ENCODE measurements at places on chromosomes 1 and 21.

GRCh38 chr1:88799491-88799890 lies 91.9 kb downstream of the GTF2B start:
- DNase-seq = no peak

DNA sequence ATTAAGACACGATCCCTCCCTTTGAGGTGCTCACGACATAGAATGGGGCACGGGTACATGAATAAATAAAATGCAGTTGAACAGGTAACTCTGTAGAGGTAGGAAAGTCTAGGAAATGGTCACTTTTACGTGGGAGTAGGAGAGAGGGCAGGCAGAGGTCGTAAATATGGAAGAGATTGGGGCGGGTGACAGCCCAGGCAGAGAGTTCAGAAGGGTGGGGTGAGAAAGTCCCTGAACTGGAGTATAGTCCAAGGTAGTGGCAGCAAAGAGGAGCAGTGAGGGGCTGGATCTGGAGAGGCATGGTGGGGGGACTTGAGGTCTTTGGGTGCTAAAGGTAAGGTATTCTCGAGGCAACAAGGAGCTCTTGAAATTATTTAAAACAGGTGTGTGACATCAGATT lies 147.9 kb downstream of the C1orf21 start:
- no peak for DNase-seq

DNA sequence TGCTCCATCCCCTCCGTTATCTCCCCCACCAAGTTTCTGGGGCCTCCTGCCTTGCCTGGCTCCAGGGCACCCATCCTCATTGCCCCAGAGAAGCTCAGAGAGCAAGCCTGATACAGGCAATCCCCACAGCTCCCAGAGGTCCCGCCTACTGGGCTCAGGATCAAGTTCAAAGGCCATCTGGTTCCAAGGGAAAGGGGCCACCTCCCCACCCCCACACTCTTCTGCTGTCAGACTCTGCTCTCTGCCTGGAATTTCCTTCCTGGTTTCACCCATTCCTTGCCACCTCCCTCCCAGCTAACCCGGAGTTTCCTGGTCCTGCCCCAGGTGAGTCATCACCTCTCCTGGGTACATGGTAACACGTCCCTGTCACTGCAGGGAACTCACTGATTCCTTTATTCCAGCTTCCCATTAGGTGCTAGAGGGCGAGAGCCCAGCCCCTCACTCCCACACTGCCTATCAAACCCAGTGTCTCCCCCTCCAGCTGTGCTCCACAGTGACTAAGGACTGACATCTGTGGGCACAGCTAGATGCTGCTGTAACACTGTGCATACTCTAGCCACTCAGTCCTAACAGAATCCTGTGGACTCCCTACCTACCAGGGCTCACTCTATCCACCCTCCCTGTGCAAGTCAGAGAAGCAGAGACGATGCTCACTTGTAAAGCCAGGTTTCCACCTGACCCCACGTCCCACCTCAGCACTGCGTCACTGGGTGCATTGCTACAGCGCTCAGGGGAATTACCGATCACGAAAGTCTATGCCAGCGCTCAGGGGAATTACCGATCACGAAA lies 21.8 kb downstream of the RSPH1 start:
- DNase-seq = no peak

GRCh38 chr1:199698222-199698621 lies 329.3 kb upstream of the NR5A2 start:
- DNase-seq = no peak

DNA sequence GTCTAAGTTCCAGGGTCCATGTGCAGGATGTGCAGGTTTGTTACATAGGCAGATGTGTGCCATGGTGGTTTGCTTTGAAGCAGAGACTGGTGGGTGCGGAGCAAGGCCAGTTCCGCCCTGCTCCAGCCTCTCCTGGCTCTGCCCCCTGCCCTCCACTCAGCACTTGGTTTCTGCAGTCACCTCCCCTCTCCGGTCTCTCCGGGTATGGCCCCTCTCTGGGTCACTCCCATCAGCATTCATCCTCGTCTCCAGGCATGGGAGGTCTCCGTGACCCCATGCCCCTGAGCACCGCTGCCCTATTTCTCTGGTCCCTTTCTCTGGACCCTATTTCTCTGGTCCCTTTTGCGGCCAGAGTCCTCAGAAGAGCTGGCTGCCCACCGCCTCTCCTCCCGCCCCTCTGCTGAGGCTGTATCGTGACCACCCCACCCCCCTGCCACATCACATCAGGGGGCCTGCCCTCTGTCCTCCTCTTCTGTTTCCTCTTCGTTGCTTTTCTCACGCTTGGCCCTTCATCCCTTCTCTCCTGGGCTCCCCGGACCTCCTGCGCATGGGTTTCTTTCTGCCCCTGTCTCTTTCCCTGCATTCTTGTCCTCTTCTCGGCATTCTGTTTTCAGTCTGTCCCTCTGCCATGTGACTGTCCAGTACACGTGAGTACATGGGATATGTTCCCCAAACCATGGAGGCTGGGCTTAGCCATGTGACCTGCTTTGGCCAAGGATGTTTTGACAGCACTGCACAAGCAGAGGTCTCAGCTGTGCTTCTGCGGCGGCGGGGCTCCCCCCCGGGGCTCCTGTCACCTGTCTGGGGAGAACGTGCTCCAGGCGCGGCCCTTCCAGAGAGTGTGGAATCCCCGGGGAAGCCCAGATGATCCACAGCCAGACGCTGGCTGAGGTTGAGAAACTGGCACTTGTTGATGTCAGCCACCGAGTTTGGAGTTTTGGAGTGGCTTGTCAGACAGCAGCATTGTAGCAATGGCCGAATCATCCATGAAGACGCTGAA lies 54.4 kb upstream of the C1orf174 start:
- DNase-seq = no peak
